CD4-positive, alpha-beta T cell treated with Interleukin-17A for 4 hours (primary cell): ENCODE measurements at places on chromosomes 3 and 15.

DNA sequence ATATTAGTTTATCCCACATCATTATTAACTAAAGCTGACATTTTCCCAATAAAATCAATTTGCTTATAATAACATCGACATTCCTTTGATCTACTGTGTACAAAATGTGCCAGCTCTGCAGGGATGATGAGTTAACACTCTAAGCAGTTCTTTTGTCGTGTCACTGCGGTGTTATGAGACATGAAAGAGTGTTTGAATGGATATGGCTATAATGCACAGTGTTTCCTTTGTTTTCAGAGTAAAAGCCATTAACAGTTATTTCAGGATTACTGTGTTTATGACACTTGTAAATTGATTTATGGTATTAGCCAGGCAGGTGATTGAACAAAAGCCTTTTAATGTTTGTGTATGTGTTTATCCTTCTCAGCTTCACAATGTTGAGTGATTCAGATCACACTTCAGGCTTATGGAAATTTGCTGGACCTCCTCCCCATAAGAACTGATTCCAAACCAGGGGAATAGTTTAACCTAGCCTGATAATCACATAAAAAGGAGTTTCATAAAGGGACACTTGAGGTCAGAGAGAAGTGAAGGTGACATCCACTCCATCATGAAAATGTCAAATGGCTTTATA, 115.7 kb downstream of the CHL1 start:
- DNase-seq: no peak

GRCh38 chr15:89494941-89495637, 1.3 kb downstream of the RHCG start:
- DNase-seq: peak; percentile 10

DNA sequence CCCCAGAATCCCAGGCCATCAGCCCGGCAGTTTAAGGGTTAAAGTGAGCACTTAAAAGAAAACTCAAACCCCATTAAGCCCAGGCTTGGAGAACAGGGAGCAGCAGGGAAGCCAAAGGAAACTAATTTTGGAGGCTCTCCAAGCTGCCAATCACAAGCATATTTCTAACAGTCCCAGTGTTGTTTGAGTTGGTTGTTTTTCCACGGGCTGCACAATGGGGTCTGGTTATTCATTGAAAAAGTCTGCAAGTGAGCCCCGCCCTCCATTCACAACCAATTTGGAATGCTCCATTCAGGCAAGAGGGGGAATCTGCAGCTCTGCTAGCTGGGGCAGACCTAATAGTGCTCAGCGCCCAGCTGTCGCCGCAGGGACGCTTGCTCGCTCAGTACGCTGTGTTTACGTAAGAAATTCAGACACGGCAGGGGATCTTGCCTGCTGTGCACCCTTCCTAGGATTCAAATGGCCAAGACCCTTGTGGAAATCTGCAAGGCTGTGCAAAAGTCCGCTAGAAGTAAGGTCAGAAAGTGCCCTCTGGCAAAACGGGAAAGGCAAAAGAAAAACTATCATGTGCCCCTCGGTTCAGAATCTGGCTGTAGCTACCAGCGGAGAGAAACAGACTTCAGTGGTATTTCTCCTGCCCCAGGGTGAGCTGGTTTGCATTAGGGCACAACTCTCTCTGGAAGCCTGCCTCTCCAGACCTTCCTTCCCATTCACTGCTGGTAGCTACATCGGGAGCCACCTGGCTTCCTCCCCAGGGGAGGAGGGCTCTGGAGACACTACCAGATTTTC, 11.0 kb downstream of the ETV5 start:
- no peak for DNase-seq

DNA sequence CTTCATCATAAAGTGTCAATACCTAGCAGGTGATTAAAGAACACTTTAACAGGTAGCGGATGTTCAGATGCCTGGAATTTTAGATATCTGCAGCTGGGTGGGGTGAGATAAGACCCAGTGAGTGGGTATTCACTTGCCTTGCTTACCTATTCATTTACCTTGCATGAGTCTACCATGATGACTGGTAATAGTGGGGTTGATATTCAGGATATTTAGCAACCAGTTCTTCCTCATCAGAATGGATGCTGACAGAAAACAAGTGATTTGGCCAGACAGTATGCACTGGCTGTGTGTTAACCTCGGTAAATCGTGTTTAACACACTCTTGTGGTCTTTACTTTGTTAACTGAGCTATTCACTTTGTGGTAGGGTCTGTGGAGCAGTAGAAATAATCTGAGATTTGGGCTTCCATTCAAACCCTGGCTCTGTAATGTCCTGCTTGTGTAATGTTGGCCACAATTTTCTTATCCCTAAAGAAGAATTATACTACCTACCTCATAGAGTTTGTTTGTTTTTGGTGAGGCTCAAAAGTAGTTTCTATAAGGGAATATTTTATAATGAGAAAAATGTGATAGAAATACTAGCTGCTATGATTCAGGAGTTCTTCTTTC, 391.9 kb upstream of the TBL1XR1 start:
- no peak for DNase-seq

- peak; percentile 66 for DNase-seq
These were observed 196.6 kb downstream of the GAP43 start for GRCh38 chr3:115819785-115820384.

DNA sequence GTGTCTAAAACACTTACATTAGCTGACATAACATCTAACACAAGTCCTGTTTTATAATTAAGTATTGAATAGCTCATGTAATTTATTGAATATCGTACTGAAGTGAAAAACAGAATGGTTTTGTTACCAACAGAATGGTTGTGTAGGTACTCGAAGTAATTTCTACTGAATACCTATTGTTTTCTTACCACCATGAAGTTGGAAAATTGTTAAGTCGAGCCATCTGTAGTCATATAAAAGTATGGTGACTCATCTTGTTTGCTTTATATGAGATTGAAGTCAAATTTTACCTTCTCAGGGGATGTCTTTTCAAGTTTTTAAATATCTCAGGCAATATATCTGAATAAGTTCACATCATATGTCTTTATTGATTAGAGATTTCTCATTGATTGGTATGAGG, 37.6 kb downstream of the PIAS1 start:
- DNase-seq: no peak

DNA sequence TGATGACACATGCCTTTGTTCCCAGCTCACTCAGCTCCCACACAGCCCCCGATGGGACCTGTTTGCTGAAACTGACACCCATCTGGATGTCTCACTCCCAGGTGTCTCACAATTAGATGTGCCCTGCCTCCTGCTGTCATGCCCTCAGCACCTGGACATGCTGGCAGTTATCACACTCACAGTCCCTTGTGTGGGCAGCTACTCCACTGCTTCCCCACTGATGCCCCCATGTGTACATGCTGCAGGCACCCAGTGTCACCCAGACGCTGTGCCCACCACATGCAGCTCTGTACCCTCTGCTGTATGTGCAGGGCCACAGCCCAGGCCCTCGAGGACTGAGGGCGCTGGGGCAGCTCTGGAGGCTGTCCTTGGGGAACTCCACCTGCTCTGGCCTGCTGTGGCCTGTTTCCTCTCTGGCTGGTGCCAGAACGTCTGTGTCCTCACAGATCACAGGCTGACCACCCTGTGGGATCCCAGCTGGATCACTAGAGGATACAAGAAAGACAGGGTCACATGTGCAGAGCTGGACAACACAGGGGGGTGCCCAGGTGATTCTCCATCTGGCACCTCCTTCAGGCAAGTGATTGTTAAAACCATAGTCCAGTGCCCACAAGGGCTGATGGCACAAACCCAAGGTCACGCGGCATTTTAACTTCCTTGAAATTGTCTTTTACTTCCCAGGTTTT, 14.0 kb downstream of the C3orf22 start:
- no peak for DNase-seq

DNA sequence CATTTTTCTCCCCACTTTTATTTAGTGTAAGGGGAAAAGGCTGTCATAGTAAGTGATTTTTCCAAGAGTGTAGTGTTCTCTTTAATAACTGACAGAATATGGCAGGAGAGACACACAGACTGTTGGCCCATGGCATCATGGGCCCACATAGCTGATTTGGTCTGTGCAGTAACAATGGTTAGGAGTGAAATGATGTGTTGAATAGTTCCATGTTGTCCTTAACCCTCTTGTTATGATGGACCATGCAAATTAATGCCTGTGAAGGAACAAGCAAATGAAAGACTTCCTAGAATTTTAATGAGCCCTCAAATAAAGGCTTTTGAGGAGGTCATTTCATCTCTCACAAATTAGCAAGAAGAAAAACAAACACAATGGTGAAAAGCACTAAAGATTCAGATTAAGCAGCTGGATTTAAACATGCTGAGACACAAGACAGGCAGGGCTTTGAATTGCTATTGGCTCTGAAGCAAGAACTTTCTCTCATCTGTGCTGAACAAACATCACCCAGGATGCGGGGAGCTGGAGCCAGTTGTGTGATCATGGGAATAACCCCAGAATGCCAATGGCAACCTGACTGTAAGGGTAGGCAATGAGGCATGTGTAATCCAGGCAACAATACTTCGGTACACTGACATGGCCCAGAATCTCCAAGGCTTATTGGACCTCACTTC, 136.7 kb upstream of the VEPH1 start:
- DNase-seq: no peak

GRCh38 chr3:171959532-171960089, 79.8 kb upstream of the FNDC3B start:
- no peak for DNase-seq

DNA sequence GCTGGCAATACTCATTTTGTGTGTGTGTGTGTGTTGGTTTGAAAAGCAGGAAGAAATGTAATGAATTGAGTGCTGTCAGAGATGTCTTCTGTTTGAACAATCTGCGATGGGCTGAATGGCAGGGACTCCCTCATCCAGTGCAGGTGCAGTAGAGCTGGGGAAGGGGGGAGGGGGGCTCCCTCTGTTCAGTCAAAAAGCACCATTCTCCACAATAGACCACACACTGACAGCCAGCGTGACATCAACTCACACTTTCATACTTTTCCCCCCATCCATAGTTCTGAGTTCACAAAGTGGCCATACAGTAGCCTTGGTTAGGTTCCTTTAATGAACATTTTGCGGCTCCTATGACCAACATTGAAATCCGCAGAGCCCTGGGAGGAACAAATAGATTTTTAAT, 10.4 kb downstream of the SOX2 start:
- no peak for DNase-seq

- no peak for DNase-seq
These were observed 79.5 kb downstream of the CHRD start for GRCh38 chr3:184459355-184459754.

DNA sequence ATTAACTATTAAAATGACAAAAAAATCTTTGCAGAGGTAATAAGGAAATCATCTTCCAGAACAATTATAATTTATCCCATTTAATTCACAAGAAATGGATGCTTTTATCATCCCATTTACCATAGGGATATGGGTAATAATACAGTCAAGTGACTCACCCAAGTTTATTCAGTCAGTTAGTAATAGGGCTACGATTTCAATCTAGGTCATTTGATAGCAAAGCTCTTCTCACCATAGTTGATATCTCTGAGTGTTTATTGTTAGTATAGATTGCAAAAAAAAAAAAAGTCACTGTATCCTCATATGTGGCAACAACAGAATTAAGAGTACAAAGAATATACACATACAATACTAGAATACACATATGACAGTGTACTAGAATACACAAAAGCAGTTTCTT, 797.1 kb downstream of the ROBO1 start:
- DNase-seq: no peak

DNA sequence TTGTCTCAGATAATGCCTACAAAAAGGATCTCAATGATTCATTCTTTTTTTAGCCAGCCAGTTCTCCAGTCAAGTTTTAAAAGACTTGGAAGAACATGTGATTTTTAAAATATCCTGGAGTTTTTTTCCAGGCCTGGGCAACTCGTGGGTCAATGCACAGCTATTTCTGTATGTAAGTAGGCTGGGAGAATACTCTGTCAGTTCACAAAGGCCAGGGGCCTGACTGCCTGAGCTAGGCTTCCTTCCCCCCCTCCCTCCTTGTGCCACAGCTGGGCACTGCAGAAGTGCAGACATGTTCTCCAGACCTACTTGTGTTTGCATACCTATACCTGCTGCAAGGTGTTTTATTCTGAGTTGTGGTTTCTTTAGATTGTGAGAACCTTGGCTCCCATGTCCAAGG, 43.7 kb downstream of the CTDSPL start:
- no peak for DNase-seq
